ENCODE measurements at places on chromosomes 11 and 22.

GRCh38 chr11:1746511-1746931 lies 3.9 kb downstream of the IFITM10 start:
- DNase-seq, result no peak

- DNase-seq, result no peak
These were observed 437 bp downstream of the KIAA0930 start for GRCh38 chr22:45240104-45240809.

GRCh38 chr11:643366-643765 lies 6.3 kb downstream of the DRD4 start:
- no peak for DNase-seq

- DNase-seq, result no peak
These were observed 151.6 kb downstream of the FAT3 start for GRCh38 chr11:92376146-92376599.

- DNase-seq, result no peak
These were observed 8.6 kb downstream of the TCN1 start for GRCh38 chr11:59857439-59858434.

- no peak for DNase-seq
These were observed 22.4 kb upstream of the CAPRIN1 start for GRCh38 chr11:34029176-34029575.

All from stimulated activated CD8-positive, alpha-beta memory T cell treated with anti-CD3 and anti-CD28 coated beads, Interleukin-15, amount 100 ng/mL, for 1 hour (primary cell).